ENCODE measurements at places on chromosomes 6 and 20.

- DNase-seq, result no peak
Observed at GRCh38 chr20:21191839-21192238, 66.0 kb downstream of the KIZ start.

DNA sequence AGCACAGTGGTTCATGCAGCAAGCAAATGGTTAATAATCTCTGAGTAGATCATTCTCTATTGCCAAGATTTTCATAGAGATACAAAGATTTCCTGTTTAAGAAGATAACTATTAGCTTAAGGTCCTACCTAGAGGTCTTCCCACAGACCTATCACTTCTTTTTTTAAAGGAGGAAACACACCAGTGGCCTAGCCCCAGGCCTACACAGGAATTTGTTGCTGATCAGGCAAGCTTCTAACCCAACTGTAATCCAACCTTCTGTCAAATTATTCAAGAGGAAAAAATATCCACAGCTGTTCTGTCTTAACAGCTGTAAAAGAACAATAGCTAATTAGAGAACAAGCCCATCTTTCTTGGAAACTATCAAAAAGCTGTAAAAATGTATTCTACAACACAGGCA lies 332.8 kb downstream of the BTBD9 start:
- no peak for DNase-seq

GRCh38 chr20:17666481-17666880 lies 15.6 kb downstream of the RRBP1 start:
- no peak for DNase-seq

DNA sequence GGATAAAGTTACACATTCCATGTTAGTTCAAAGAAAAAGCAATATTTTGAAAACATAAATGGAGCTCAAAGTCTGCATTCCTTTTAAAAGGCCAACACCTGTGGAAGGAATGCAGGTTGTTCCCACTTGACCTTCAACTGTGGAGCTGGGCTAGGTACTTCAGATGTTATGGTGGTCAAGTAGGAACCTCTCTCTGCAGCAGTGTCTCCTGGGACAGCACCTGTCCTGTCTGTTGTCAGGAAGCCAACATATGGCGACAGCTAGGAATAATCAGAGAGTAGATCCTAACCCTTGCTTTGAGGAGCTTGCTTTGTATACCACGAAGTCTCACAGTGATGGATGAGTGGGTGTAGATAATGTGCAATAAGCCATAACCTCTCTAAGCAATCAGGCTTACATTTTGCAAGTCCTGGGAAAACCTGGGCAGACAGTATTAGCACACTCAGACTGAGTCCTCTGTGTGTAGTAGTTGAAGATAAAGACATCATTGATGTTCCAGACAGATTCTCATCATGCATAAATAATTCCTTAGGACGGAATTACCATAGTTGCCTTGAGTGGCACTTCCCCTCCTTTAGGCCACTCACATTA lies 347.5 kb downstream of the PRL start:
- no peak for DNase-seq

- DNase-seq, result no peak
Observed at GRCh38 chr20:47466213-47466612, 35.5 kb upstream of the NCOA3 start.

DNA sequence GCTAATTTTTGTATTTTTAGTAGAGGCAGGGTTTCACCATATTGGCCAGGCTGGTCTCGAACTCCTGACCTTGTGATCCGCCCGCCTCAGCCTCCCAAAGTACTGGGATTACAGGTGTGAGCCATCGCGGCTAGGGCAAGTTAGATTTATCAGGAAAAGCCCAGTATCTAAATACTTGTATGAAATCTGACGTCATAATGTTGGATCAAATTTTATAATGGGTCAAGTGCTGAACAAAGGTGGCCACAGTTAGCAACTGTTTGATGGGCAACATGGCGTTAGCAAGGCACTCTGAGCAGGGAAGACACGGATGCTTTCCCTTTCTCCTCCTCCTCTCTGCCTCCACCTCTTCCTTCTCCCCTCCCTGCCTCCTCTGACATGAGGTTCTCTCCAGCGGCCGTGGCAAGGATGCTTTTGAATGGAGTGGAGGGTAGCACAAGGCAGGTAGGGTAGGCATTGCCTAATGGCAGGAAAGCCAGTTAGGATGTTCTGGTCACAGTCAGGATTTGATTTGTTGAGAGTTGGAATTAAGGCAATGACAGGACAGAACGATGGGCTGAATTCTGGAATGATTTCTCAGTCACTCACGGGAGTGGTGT lies 149.6 kb downstream of the BCAS1 start:
- no peak for DNase-seq

DNA sequence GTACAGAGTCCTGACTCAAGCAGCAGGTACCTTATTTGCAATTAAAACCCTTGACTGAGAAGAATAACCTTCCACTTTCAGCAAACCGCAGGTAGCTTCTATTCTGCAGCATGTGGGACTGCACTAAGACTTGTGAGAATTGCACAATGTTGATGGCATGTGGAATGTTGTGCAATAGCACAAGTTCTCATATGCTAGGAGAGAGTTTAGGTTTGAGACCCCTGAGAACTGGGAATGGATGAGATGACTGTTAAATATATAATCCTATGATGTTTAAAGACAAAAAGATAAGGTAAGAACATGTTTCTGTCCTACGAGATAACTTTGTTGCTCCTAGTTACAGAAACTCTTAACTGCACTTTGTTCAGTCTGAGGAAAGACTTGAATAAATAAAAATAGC lies 194.6 kb downstream of the OTOR start:
- no peak for DNase-seq

All from AG04450 (cell line).